ENCODE measurements at places on chromosomes 4 and X.
A peak's percentile ranks its signal among the peaks of the same experiment; 100 is the strongest.

DNA sequence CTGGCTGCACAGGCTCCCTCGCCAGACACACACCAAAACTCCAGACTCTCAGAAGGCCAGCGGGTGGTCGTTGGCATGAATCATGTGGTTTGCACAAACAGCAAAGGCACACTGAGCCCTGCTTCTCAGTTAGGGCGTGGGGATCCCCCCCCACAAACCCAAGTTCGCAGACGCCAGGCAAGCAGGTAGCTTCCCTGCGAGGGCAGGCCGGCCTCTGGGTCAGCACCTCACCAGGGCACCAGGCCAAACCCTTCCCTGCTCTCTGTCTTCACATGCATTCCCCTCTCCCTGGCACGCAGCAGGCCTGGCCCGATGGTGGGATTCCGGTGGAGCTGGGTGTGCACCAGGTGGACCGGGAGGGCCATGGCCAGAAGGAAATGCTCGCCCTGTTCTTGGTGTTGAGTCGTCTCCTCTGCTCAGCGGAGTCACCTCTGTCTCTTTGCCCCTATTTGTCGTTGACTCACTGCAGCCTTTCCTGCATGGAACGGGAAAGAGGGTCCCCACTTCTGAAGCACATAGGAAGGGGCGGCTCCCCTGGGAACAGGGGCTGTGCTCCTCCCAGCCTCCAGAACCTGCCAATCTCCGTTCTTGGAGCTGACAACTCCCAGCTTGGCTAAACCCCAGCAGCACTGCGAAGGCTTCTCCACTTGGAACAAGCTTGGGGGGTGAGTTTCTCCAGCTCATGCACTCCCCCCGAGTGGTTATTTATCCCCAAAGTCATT, 51.4 kb downstream of the SORCS2 start:
- DNase-seq = no peak

GRCh38 chr4:123449780-123450179, 53.2 kb downstream of the SPRY1 start:
- no peak for DNase-seq

- no peak for DNase-seq
Observed at GRCh38 chr4:120672076-120672475, 250.4 kb downstream of the PRDM5 start.

- no peak for DNase-seq
Observed at GRCh38 chrX:45050558-45050957, 150.1 kb downstream of the DIPK2B start.

DNA sequence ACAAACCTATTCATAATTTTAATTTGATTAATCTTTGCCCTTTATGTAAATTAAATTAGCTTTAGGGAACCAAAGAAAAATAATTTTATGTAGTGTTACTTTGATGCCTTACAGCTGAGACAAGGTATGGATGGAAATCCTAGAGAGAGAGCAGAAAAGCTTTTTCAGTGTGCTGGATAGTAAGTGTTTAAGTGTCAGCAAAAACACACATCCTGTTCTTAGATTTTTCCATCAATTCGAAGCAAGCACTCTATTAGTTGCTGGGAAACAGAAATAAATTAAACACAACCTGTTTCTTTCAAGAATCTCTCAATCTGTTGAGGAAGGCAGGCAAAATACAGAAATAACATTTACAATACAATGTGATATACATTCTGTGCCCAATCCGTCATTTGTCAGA, 327.8 kb downstream of the GALNTL6 start:
- DNase-seq = no peak

DNA sequence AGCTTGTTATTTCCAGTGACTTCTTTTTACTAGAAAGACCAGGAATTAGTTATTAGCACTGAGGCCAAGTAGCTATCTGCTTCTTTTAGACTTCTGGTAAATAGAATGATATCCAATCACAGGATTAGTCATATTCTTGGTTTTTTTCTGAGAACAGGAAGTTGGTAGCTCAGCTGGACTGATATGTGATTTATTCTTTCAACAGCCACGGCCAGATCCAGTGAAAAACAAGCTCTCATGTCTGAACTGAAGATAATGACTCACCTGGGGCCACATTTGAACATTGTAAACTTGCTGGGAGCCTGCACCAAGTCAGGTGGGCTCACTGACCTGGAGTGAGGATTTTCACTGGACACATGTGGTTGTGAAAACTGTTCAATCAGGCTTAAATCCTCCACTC, 48.6 kb downstream of the PDGFRA start:
- no peak for DNase-seq

- no peak for DNase-seq
Observed at GRCh38 chr4:7397206-7398103, 37.3 kb downstream of the PSAPL1 start.

GRCh38 chr4:153116291-153116680, 88.0 kb upstream of the TRIM2 start:
- DNase-seq = no peak

GRCh38 chr4:108080747-108081146, 88.0 kb downstream of the LEF1 start:
- DNase-seq = peak; percentile 51

DNA sequence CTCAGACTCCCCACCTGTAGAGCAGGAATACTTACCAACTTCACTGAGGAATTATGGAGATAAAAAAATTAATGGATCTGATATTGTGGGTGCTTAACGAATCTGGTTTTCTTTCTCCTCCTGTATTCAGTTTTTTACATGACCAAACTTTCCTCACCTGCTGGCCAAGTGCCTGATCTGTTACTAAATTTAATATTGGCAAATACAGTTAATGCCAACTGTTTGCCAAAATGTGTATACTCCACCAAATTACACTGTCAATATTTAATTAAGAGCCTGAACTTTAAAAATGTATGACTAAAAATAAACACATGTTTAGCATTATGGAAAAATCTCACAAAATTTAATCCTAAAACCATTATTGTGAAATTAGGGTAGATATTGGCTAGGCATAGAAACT, 3.3 kb downstream of the PGRMC2 start:
- DNase-seq = no peak

DNA sequence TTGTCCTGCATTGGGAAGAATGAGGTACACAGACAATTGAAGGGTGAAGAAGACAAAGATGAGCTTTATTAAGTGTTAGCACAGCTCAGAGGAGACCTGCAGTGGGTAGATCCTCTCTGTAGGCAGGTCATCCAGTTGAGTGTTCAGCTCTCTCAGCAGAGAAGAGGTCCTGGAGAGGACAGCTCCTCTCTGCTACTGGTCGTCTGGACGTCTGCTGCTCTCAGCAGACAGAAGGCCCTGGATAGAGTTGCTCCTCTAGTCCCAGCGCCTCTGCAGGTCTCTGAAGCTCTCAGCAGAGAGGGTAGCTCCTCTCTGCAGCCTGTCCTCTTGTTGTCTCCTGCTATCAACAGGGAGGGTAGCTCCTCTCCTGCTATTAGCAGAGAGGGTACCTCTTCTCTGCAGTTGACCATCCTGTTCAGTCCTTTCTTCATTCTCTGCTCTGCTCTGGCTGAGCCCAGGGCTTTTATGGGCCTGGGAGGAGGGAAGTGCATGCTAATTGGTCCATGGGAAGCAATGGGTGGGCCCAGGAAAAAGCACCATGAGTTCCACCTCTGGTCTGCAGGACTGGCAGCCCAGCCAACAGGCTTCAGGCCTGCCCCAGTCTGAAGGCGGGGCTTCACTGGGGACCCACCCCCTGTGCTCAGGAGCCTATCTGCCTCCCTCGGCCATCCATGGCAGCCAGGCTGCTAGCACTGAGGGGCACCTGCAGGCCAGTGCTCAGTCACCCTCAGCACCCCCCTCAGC, 54.1 kb upstream of the IBSP start:
- no peak for DNase-seq

GRCh38 chrX:49198540-49199314, 1.3 kb downstream of the SYP start:
- DNase-seq = no peak

GRCh38 chrX:84216881-84217280, 28.9 kb upstream of the RPS6KA6 start:
- no peak for DNase-seq

DNA sequence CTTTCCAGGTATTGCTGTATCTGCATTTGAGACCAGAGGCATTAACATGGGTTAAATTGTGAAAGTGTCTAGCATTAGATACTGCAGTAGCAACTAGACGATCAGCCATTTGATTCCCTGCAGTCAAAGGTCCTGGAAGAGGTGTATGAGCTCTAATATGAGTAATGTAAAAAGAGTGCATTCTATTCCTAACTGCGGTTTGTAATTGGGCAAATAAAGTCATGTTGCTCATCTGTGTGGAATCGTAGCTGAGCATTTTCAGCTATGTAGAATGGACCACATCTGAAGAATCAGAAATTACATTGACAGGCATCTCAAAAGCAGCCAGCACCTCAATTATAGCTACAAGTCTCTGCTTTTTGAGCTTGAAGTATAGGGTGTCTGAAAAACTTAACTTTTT, 157.6 kb downstream of the ZNF518B start:
- no peak for DNase-seq

DNA sequence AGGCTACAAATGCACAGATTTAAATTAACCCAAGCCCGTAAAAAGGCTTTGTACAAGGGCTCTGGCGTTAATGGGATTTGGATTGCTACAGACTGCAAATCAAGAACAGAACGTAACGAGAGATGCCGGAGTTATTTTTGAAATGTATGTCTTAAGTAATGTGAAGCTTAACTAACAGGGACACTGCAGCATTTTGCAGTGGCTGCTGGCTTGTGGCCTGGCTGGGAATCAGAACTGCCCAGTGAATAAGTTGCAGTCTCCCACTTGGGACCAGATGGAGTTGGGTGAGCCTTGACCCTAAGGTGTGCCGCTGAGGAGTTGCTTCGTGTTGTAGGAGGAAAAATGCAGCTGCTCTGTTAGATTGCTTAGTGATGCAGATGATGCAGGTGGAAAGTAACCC, 318.4 kb downstream of the DHX15 start:
- no peak for DNase-seq

DNA sequence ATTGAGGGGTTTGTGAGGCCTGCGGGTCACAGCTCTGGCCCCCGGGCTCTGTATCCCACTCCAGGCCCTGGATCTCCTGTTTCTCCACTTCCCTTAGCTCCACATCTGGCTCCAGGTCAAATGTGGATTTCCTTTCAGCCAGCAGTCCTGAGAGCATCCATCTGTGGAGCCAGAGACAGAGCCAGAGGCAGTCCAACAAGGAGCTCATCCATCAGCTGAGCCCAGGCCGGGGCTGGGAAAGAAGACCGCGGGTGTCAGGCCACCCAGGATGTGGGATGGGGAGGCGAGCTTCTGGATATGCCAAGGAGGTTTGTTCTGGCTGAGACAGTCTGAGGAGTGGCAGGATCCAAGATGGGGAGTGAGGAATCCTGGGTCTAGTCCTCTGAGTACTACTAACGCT, 91.7 kb downstream of the EFNB1 start:
- DNase-seq = no peak

DNA sequence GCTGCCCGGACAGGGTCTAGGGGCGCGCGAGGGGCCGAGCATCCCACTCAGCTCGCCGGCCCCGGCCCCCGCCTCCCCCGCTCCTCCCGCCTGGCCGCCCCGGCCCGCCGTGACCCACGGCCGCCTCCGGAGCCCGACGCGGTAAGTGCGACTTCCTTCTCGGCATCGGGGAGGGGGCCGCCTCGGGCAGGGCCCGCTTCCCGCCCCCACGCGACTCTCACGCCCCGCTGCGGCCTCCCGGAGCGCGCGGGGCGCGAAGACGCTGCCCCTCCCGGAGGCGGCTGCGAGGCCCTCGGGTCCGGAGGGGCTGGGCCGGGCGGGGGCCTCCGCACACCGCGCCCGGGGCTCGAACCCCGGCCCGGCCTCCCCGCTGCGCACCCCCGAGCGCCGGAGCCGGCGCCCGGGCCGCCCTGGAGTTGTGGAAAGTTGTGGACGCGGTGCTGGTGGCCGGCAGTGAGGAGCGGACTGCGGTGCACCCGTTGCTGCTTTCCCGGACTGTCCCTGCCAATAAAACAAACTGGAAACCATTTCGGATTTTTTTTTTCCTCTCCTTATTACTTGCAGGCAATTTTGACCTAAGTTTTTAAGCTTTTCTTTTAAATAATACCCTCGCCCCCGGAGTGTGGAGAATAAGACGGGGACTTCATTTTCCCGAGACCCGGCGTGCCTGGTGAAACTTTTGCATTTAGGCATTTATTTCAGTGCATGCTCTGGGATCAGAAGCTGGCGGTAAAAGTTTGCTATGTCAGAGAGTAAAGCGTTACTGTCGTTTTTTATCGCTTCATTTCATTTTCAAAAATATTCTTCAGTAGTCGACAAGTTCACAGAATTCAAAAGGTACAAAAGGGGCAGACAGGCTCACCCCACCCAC, 13.0 kb upstream of the TMEM156 start:
- DNase-seq = no peak

- no peak for DNase-seq
Observed at GRCh38 chr4:130922955-130923354, 1827.0 kb downstream of the C4orf33 start.

DNA sequence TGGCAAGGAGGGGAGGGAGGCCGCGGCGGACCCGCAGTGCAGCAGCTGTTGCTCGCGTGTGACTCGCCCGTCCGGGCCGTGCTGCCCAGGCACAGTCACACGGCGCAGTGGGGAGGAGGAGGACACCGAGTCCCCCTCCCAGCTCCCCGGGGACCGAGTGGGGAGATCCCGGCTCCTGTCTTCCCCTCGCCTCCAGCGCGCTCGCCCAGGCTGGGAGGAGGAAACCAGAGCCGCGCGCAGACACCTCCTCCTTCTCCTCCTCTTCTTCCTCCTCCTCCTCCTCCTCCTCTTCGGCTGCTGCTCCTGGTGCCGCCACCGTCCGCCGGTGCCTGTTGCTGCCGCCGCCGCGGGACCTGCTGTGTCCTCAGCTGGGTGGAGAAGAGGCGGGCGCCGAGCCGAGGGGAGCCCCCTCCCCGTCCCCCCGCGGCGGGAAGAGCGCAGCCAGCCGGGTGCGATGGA, at the start of gene TBC1D1:
Gene TBC1D1 (plus strand): TSS at position 284 of the 459 bp plus-strand sequence. CDS start 11,012 bp downstream, outside the sequence.
- peak; percentile 58 for DNase-seq

- no peak for DNase-seq
Observed at GRCh38 chr4:63583561-63583960, 825.7 kb downstream of the TECRL start.

DNA sequence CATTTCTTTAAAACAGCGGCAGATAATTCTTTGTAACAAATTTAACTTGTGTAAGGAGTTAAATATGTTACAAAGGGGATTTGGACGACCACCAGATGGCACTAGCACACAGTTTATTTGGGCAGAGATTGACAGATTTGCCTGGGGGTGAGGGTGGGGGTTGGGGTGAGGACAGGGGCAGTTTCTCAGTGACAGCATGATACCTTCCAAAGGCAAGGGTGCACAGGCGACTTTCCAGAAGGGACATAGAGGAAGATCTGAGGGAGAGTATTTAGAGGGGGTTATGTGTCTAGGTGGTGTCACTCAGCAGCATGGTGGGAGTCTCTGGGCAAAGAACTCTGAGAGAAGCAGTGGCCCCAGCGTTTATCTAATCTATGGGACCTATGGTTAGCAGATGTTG, 9.6 kb upstream of the TMA16 start:
- DNase-seq = peak; percentile 53

DNA sequence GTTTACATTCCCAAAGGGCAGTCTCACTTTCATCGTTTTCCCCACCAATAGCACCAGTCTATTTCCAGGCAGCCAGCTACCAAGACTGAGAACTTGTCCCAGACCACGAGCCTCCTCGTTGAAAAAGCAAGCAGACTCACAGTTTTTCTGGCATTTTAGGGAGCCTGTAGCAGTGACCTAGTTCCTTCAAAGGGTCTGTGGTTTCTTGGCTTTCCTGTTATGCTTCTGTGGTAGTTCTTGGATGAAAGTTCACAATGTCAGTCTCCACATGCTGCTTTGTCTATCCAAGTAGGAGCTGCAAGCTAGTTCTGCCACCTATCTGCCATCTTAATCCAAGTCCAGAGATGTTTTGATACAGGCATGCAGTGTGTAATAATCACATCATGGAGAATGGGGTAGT, 151.6 kb upstream of the ZC4H2 start:
- no peak for DNase-seq

GRCh38 chr4:46277165-46277951, 112.6 kb downstream of the GABRA2 start:
- no peak for DNase-seq
